Epithelial cell of alveolus of lung (primary cell): ENCODE measurements at places on chromosomes 1 and 21. TPM values are rescaled to one million over a fixed set of nuclear protein-coding genes. Genes with fewer than 3 reads are reported as not detected.

The NRIP1 gene
- total RNA-seq, result 18.4 and 59.2 TPM in 2 replicates

The FCGR3A gene
- not detected in 2 replicates for total RNA-seq

The PLPPR4 gene
- 0.13 and 0.24 TPM in 2 replicates for total RNA-seq

The KCNK2 gene
- 1.7 and 5.0 TPM in 2 replicates for total RNA-seq

The KRTAP13-2 gene
- total RNA-seq, result not detected in 2 replicates
